ENCODE measurements at places on chromosomes 2 and 18. TPM values are rescaled to one million over a fixed set of nuclear protein-coding genes. Genes with fewer than 3 reads are reported as not detected.

DNA sequence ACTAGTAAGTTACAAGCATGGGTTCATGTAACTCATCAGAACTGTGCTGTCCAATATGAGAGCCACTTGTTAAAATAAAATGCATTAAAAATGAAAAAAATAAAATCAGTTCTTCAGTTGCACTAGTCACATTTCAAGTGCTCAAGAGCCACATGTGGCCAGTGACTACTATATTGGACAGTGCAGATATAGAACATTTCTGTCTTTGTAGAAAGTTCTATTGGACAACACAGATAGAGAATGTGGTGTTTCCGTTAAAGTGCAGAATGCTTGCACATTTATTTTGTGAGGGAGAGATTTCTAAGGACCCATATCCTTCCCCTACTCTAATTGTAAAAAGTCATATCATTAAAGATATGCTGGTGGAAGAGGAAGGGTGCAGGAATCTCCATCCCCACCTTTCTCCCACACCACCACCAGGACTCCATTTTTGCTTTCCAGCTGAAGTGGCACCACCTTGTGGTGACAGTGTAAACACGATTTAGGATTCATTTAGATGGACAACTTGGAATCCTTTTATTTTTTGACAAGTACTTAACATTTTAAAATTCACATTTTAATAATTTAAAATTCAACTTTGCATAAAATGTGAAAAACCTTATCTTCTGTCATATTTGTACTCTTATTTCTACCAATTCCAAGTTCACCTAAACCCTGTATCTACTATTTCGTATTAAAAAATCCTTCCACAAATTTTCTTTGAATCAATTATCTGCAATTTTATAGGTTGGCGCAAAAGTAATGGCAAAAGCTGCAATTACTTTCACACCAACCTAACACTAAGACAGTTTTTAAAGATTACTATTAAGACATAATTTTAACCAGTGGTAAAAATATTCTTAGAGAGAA lies 9.4 kb upstream of the CD302 start:
- no peak overlapping the region for H3K4me3 ChIP-seq
- H3K36me3 ChIP-seq, result no peaks in the 10 kb centered on the region
- H3K27ac ChIP-seq, result no peak overlapping the region
- H3K27me3 ChIP-seq, result no peaks in the 10 kb centered on the region
- DNase-seq, result peak; percentile 31

GRCh38 chr2:168136392-168136977 lies 110.9 kb downstream of the STK39 start:
- no peaks in the 10 kb centered on the region for H3K27me3 ChIP-seq
- no peak for DNase-seq
- H3K4me3 ChIP-seq, result no peak overlapping the region
- H3K36me3 ChIP-seq, result peaks cover 9% of the 10 kb centered on the region

- H3K27me3 ChIP-seq, result peaks cover 3% of the 10 kb centered on the region
- peaks cover 3% of the 10 kb centered on the region for H3K4me1 ChIP-seq
- no peak overlapping the region for H3K27ac ChIP-seq
- no peak overlapping the region for H3K4me3 ChIP-seq
- no peak for DNase-seq
These were observed 124.1 kb upstream of the FIGN start for GRCh38 chr2:163859951-163860350.

DNA sequence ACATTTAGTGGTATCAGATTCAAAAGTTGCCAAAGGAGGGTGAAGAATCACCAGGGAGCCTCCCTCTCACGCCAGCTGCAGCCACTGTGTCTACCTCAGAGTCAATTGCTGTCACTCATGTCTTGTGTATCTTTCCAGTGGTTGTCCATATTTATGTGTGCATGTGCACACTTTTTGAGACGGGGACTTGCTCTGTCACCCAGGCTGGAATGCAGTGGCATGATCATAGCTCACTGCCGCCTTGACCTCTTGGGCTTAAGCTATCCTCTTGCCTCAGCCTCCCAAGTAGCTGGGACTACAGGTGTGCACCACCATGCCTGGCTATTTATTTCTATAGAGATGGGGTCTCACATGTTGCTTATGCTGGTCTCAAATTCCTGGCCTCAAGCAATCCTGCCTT lies 4.0 kb downstream of the MOCOS start:
- peaks cover 39% of the 10 kb centered on the region for H3K27me3 ChIP-seq
- H3K36me3 ChIP-seq, result no peaks in the 10 kb centered on the region
- no peak overlapping the region for H3K27ac ChIP-seq
- peaks cover 3% of the 10 kb centered on the region for H3K4me1 ChIP-seq
- DNase-seq, result no peak

GRCh38 chr2:209960676-209961630 lies 41.5 kb upstream of the RPE start:
- DNase-seq, result no peak
- H3K4me1 ChIP-seq, result peaks cover 12% of the 10 kb centered on the region
- H3K36me3 ChIP-seq, result no peaks in the 10 kb centered on the region
- H3K27ac ChIP-seq, result no peak overlapping the region
- H3K27me3 ChIP-seq, result no peaks in the 10 kb centered on the region

Gene KCNG3
- total RNA-seq, result 0.16 TPM
